Left ventricle myocardium inferior (tissue), 1 donor: ENCODE measurements at places on chromosomes 1 and 21. TPM values are rescaled to one million over a fixed set of nuclear protein-coding genes. Genes with fewer than 3 reads are reported as not detected.
A peak's percentile ranks its signal among the peaks of the same experiment; 100 is the strongest.

DNA sequence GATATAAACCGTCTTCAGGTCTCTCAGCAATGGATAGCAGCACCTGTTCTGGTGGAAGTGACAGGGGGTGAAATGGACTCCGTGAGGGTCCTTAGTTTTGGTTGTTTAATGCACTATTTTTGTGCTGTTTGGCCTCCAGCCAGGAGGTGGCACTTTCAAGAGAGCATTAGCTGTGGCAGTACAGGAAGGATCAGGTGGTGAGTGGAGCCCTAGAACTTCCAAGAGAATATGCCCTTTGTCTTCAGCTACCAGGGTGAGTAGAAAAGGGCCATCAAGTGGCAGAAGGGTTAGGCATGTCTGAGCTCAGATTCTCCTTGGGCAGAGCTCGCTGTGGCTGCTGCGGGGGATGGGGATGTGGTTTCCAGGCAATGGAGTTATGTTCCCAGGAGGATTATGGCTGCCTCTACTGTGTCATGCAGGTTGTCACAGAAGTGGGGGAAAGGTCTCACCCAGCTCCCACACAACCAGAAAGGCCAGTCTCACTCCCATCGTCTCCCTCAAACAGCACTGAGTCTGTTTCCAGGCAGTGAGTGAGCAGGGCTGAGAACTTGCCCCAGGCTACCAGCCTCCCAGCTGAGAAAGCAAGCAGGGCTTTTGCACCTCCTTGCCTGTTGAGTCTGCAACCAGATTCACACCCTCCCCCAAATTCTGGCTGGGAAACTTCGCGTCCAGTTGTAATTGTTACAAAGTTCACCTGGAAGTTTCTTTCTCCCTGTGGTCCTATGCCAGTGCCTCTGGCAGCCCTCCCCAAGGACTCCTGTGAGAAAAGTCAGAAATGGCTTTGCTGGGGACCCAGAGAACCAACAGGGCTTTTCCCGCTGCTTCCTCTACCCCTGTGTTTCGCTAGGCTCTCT lies 39.1 kb upstream of the TTLL7 start:
- H3K27me3 ChIP-seq, result no peaks in the 10 kb centered on the region
- no peak overlapping the region for H3K27ac ChIP-seq
- no peaks in the 10 kb centered on the region for H3K36me3 ChIP-seq
- no peak overlapping the region for H3K4me3 ChIP-seq
- no peaks in the 10 kb centered on the region for H3K4me1 ChIP-seq

DNA sequence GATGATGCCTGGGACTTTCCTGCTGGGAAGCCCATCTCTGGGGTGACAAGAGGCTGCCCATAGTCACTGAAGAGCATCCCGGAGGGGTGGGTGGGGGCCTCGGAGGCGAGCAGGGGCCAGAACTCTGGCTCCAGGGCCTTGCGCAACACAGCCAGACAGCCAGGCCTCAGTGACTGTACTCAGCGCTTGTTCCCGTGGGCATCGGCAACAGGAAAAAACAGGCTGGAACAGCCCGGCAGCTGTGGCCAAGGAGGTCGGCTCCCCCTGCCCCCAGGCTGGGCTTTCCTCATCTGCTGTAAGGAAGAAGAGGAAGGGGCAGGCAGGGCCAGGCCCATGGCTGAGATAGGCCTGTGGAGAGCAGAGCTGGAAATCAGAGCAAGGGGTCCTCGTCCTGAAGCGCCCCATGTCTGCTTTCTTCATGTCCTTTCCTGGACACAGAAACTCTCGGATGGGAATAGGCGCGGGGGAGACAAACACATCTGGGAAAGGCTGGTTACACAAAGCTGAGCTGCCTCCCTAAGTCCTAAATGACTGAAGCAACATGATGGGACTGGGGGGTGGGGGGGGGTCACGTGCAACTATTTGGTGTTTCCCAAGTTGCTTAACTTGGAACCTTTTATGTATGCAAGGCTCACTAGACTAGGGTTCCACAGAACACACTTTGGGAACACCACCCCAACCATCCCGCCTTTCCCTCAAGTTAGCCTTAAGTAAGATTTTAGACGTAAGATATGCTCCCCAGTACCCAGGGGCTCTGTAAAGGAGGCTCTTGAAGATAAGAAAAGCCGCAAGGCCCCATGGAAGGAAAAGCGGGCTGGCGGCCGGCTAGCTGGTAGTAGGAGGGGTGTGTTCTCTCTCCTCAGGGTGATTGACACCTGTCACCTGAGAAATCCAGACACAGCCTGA lies 30.7 kb downstream of the HSPG2 start:
- no peak overlapping the region for H3K4me3 ChIP-seq
- H3K4me1 ChIP-seq, result peaks cover 100% of the 10 kb centered on the region
- peaks cover 9% of the 10 kb centered on the region for H3K36me3 ChIP-seq
- H3K27me3 ChIP-seq, result no peaks in the 10 kb centered on the region
- DNase-seq, result peak; percentile 88

DNA sequence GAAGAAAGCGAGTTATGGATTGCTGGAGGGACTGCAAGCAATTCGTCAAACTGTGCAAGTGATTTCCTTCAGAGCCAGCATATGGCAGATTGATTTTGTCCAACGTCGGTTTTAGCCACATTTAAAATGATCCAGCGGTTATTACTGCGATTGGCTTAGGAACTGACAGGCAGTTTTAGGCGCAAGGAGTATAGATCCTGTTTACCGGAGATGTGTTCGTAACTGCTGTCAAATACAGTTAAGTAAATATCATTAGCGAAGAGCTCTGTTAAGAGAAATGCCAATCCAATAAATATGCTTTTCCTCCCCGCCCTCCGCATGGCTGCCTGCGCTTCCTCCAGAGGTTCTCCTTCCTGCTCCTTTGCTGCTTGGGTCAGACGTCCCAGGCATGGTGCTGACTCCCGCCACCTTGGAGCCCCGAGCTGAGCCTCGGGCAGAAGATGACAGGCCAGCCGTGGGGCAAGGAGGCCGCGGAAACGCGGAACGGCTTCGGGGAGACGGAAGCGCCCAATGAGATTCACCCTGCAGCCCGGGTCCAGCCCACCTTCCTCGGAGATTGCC lies 9.4 kb upstream of the BARHL2 start:
- H3K27ac ChIP-seq, result no peak overlapping the region
- peaks cover 100% of the 10 kb centered on the region for H3K27me3 ChIP-seq
- H3K4me1 ChIP-seq, result peaks cover 68% of the 10 kb centered on the region
- DNase-seq, result no peak

DNA sequence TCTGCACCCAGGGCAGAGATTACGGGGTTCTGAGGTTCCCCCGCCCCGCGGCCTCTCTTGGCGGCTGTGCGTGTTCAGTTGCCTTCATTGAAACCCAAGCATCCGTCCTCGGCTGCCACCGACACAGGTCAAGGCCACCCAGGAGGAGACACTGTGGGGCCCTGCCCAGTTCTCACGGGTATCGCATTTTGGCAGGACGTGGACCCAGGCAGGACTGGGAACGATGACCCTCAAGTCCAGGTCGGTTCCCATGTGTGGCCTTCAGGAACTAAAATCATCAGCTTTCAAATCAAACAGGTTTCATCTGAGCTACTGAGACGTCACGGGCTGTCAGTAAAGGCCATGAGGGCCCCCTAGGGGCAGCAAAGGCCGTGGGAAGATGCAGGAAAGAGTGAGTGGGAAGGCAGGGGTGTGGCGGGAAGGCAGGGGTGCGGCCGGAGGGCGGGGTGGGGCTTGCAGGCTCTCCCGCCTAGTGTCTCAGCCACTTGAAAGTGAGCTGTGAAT lies 7.0 kb upstream of the C1orf174 start:
- DNase-seq, result no peak
- H3K4me3 ChIP-seq, result no peak overlapping the region
- H3K36me3 ChIP-seq, result no peaks in the 10 kb centered on the region
- peaks cover 5% of the 10 kb centered on the region for H3K4me1 ChIP-seq

GRCh38 chr1:67939942-67940341 lies 106.7 kb upstream of the GNG12 start:
- no peak for DNase-seq
- no peaks in the 10 kb centered on the region for H3K27me3 ChIP-seq
- no peaks in the 10 kb centered on the region for H3K36me3 ChIP-seq
- no peak overlapping the region for H3K4me3 ChIP-seq

DNA sequence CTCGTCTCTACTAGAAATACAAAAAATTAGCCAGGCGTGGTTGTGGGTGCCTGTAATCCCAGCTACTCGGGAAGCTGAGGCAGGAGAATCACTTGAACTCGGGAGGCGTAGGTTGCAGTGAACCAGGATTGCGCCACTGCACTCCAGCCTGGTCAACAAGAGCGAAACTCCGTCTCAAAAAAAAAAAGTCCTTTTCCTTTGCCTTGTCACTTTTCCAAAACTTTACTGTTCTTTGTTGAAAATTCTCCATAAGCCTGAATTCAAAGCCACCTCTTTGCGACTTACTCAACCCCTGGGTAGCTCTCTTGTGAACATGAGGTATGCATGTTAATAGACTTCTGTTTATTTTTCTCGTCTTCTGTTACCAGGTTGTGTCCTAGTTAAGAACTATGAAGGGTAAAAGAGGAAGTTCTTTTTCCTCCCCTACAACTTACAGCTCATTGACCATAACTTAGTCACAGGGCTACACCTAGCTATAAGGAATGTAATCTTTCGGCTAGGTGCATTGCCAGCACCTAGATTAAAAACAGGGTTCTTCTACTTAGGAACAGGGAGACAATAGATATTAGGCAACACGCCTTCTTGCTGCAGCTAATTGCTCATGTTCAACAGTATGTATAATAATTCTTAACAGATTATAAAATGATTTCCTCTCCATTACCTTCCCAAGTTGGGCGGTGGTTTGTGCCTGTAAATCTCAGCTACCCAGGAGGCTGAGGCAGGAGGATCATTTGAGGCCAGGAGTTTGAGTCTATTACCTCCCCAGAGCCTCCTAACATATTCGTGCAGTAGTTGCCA lies 40.9 kb downstream of the PTAFR start:
- no peaks in the 10 kb centered on the region for H3K36me3 ChIP-seq
- no peak overlapping the region for H3K27ac ChIP-seq
- H3K27me3 ChIP-seq, result no peaks in the 10 kb centered on the region
- no peaks in the 10 kb centered on the region for H3K4me1 ChIP-seq
- no peak overlapping the region for H3K4me3 ChIP-seq
- DNase-seq, result peak; percentile 25

The PI4KB gene
- total RNA-seq, result 44.5 TPM

The LRRN2 gene
- 1.4 TPM for total RNA-seq

DNA sequence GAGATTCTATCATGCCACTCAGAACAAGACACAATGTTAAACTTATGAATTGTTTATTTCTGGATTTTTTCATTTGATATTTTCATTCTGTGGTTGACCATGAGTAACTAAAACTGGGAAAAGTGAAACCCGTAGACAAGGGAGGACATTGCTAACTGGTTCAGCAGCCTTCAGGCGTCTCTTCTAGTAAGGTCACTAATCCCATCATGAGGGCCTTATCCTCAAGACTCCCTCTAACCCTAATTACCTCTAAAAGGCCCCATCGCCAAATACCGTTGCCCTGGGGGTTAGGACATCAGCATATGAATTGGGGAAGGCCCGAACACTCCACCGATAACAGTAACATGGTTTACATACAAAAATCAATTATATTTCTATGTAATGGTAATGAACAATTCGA lies 247.6 kb downstream of the TM2D1 start:
- no peaks in the 10 kb centered on the region for H3K4me1 ChIP-seq
- H3K27me3 ChIP-seq, result peaks cover 4% of the 10 kb centered on the region
- no peak for DNase-seq
- no peaks in the 10 kb centered on the region for H3K36me3 ChIP-seq

DNA sequence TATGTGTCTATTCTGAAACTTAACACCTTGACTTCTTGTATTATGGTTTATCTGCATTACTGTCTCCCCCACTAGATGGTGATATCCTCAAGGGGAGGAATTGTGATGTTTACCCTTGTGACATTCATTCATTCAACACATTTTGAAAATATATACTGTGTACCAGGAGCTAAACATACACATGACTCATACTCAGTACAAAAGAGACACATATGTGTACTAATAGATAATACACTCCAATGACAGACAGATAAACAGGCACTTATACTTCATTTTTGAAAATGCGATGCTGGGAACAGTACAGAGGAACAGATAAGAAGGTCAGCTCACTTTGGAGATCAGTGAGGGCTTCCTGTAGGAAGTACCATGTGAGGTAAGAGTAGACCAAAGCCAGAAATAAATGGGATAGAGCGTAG lies 8.9 kb upstream of the RAB3GAP2 start:
- DNase-seq, result no peak
- no peaks in the 10 kb centered on the region for H3K36me3 ChIP-seq
- no peak overlapping the region for H3K27ac ChIP-seq
- H3K27me3 ChIP-seq, result peaks cover 21% of the 10 kb centered on the region
